Putamen (tissue), 1 donor: ENCODE measurements at places on chromosomes 3 and 15.

DNA sequence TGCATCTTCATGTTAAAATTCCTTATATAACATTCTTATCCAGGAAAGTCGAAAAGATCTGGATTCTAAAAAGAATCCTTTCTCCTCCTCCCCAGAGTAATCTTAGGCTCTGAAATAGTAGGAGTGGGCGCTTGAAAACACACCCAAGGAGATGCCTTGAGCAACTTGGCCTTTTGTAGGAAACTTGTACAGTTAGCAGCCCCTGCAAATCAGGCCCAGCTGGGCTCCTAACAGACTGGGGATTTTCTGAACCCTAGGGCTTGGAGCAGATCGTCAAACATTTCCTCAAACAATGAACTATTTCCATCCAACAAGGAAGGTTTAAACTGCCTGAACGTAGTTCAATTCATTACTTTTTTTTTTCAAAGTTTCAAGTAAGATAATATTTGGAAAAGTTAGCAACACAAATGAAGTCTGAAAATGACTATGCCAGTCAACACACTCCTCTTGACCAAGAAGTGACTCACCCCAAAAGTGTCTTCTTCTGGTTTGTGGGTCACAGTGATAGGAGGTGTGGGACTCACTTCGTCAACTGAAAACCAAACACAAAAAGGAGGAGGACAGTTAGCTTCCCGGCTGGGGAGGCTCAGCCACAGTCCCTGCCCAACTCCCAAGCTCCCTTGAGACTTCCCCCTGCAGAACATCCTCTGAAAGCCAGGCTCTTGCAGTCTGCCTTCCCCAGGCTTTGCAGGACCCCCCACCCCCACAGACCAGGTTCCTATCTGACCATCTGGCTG, 129.7 kb downstream of the NTRK3 start:
- DNase-seq: peak; percentile 34

DNA sequence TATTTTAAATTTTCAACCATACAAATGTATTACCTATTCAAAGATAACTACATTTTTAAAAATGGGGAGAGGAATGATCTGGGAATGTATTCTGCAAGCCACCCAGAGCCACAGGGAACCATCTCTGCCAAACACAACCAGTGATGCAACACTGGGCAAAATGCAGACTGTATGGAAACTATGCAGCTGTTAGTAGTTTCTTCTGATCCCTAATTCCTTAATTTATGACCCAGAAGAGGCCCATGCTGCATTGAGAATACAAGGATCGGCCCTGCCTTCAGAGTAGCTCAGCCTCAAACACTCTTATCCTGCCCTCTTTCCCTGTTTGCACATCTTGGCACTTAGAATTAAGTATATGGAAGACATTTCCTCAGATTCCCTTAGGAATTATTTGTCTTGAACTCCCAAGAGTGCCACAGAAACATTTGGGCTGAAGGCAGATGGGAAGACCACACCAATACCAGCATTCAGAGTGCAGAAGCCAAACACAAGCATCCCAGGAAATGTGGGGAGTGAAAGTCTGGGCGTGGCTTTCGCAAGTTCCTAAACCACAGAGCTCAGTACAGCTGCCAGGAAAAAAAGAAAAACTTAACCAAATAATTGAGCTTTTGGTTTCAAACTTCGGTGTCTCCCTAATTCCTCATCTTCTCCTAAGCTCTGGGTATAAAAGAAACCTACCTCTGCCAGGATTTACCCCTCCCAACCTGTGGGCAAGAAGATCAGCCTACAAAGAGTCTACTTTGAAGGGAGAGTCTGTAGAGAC, 5.3 kb downstream of the SNUPN start:
- DNase-seq: no peak

DNA sequence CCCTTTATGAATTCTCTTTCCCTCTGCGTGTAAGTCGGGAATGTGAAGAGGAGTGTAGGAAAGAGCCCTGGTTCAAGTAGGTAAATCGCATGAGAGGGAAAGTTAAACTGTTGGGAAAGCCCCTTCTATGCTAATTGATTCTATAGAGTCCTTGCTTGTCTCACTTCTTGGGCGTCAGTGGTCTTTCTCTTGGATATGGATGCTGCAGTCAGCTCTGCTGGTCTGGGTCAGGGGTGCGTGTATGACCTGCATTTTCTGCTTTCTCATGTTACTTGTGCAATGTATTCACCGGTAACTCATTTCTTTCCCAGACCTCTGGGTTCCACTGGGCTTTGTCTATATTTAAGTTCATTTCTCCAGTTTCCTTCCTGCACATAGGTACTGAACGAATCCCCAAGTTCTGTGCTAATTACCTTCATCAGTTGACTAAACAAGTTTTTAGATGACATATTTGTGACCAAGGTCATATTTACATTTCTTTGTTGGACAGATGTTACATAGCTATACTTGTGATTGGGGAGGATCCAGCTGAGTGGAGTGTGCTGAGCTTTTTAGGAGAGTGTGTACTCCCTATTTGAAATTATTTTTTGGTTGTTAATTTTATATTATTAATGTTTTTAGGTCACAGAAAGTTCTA, 1.4 kb downstream of the SETD5 start:
- DNase-seq: no peak

DNA sequence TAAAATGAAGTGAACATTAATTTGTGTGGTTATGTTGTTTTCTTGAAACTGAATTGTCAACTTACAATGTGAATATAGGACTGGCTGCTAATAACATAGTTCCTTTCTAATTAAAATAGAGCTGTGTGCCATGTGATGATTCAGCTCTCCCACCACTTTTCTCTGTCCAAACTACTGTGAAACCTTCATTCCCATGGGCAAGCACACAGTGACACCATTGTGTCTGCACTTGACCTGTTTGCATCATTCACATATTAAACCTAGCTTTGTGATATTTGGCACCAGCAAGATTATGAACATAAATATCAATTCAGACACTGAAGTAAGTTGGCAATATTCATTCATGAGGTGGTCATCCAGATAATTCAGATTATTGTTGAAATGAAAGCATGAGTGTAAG, 78.8 kb upstream of the TCF12 start:
- DNase-seq: no peak

DNA sequence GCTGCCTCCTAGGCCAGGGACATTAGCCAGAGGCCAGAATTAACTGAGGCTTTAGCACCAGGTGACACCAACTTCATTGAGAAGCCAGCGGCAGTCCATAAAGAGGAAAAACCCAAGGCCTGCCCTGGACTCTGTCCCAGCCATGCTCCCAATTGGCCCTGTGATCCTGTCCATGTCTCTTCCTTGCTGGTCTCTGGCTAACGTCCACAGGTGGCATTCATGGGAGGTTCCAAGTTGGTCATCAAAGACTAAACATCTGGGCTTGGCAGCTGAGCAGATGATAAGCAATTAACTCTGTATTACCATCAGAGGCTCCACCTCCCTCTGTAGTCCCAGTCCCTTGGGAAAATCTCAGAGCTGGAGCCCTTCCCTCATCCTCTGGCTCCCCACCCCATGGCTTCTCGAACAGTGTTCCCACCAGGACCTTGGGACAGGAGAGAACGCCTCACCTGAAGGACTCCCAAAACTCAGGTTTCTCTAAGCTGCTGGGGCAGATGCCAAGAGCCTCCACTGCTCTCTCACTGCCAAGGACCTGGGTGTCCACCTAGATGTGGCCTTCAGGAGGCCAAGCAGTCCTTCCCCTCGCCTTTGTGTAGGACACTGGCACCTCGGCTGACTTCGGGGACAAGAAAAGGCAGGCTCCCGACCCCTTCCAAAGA, 40.4 kb downstream of the GOLGA6A start:
- DNase-seq: no peak

DNA sequence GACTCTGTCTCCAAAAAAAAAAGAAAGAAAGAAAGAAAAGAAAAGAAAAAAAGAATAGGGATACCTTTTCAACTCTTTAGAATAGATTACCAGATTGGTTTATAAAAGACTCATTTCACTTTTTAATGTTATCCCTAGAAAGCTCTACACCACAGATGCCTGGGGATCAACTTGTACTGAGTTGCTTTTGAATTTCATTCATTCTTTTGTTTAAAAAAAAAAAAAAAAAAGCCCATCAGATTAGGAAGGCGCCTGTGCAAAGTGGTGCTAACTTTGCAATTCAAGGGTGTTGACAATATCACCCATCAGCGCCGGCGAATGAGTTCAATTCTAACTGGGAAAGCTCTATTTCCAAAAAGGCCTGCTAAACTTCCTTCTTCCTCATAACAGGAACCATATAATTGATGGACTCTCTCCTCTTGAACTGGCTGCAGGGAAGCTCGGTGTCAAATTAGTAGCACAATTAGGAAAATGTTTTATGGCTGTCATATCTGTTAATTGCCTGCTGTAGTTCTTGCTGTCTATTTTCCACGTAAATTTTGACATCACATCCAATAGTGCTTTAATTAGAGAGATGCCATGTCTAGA, 48.8 kb downstream of the CDCP1 start:
- no peak for DNase-seq

DNA sequence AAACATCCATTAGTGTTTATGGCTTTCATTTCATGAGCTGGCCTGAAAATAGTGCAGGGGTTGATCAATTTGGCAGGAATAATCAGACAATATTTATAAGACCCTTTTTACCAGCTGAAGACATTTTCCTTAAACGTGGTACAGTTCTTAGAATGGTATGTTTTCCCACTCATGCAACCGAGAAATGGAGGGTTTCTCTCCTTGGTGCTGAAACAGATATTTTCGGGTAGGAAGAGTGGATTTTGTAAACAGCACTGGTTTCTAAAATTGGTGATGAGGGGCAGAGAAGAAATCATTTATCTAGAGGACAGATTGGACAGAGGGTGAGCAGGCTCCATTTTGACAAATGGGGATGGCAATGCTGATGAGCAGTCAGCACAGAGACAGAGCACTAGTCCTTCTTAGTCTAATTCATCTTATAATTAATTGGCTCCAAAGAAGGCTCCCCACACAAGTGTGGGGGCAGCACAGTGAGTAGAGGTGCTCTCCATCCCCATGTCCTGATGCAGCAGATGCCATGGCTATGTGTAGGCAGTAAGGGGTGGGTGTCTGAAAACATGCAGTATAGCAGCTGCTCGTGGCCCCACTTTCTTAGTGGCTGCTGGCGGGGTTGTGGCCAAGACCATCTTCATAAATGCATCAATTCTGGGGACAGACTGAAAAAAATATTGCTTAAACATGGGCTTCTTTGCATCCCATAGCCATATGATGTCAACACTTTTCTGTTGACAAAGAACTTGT, 18.1 kb upstream of the SLC7A14 start:
- DNase-seq: no peak

DNA sequence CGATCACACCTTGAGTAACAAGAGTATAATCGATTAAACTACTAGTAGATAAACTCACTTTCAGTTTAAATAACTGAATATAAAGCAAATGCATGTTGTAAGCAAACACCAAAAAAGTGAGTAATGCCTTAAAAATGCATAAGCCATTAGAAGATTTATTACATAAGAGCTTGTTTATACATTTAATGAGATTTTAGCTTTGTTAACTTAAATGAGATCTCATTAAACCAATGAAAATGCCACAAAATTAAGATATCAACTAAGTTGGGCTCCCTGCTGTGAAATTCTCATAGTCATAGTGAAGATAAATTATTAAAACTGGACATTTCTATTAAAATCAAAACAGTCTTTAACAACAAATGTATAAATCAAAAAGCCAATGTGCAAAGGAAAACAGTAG, 701.2 kb downstream of the NLGN1 start:
- no peak for DNase-seq
